ENCODE measurements at places on chromosomes 7 and 10. TPM values are rescaled to one million over a fixed set of nuclear protein-coding genes. Genes with fewer than 3 reads are reported as not detected.

Gene SAMD9L
- total RNA-seq, result 0.79 TPM

Gene TAS2R40
- total RNA-seq, result not detected

Gene EVX1
- total RNA-seq, result not detected

Gene CPA4
- 0.25 TPM for total RNA-seq

GRCh38 chr10:51786684-51787035 is 87.3 kb upstream of the CSTF2T start:
- DNase-seq, result no peak

DNA sequence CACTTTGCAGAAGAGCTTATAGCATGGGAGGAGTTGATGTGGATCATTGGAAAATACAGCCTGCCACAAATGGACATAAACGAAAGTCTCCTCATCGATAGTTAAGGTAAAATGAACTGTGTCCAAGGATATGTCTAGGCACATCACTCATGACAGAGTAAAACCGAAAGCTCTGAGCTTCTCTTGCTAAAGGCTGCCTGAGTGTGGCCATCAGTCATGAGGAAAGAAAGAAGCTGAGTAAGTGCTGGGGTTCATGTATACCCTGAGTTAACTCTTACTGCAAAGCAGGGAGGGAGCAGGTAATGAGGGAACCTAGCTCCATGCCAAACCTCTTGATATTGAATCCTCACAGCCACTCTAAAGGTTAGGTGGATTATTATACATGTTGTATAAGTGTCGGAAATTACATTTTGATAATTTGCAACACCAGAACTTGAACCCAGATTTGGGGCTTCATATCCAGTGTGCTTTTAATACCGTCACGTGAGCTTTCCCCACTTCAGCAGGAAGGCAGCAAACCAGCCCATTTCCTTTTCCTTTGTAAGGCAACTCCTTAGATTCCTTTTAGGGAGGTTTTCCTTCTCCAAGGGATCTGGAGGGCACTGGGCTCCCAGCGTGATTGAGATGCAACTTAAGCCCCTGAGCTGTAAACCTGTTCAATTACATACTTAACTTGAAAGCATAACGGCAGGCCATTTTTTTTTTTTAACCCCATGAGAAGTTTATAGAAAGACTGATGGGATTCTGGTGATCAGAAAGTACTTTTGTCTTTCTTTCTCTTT is 215.0 kb downstream of the PHF14 start:
- no peak for DNase-seq

Gene PRSS37
- total RNA-seq, result not detected

Gene TMED4
- total RNA-seq, result 159 TPM

DNA sequence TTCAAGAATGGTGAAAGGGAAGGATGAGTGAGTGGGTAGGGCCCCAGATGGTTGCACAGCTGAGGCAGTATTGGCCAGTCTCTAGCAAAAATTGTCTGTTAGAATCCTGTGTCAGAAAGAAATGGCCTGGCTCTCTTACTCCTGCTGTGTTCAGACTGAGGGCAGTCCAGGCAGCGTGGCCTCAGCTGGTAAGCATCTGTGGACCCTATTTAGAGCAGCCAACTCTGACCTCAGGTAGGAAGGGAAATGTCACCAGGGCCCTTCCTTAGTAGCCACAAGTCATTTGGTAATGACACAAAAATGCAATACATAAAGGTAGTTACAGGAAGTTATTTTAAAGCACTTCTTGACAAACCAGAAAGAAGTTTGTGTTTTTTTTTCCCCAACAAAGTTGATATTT is 1194.7 kb downstream of the CNTNAP2 start:
- no peak for DNase-seq

Gene SCIN
- total RNA-seq, result 14.7 TPM

- DNase-seq, result no peak
Measured at GRCh38 chr7:74561898-74562613, 95.5 kb upstream of the GTF2I start.
